ENCODE measurements at places on chromosomes 12 and 14.

DNA sequence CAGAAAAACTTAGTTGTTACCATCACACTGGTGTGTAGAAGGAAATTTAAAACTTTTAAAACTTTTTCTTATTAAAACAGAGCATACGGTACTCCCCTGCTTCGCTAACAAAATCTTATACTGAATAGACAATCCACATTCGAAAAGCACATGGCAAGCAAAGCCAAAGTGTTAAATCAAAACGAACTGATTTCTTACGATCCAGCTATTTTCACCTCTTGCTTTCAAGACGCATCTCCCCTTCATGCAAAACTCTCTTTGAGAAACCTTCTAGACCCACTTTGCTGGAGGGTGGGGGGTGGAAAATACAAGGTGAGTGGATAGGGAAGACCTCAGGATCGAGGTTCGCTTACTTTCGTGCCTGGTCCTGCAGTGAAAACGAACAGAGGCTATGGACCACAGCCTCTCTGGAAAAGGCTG lies 328 bp downstream of the INTS13 start:
- no peak for DNase-seq

- DNase-seq: no peak
Observed at GRCh38 chr12:33012226-33012625, 115.6 kb upstream of the PKP2 start.

- no peak for DNase-seq
Observed at GRCh38 chr12:22683131-22683530, 58.2 kb downstream of the ETNK1 start.

GRCh38 chr12:106769078-106769477 lies 5.4 kb upstream of the RIC8B start:
- DNase-seq: no peak

DNA sequence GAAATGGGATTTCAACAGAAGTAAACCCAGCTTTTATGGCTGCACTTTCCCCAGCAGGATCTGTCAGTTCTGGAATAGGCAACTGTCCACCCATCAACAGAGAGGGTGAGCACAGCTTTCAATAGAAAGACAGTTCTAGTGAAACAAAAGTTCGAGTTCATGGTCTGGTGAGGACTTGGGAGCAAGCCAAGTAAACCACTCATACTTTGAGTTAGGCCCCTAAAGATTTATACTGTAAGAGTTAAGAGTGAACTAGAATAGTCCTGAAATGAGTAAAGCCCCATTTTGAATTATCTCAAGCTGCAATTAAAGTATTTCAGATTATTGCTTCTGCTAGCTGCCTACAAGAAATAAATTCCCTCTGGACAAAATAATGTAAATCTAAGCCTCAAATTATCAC lies 82.6 kb downstream of the METTL25 start:
- DNase-seq: no peak

DNA sequence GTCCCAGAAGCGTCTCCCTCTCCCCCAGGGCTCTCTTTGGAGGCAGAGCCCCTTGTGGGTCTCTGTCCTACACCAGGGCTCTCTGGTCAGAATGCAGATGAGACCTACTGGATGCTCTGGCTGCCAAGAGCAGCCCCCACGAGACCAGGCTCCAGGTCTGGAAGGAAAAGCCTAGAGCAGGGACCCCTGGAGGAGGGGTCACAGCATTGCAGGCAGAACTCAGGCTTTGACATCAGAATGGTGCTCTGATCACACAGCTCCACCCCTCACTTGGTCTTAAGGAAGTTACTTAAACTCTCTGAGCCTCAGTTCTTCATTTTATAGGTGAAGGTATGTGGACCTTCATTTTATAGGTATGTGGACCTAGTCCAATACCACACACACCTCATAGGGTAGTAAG lies 83.1 kb downstream of the ARL6IP4 start:
- DNase-seq: no peak

- no peak for DNase-seq
Observed at GRCh38 chr12:89305373-89305772, 46.9 kb downstream of the DUSP6 start.

DNA sequence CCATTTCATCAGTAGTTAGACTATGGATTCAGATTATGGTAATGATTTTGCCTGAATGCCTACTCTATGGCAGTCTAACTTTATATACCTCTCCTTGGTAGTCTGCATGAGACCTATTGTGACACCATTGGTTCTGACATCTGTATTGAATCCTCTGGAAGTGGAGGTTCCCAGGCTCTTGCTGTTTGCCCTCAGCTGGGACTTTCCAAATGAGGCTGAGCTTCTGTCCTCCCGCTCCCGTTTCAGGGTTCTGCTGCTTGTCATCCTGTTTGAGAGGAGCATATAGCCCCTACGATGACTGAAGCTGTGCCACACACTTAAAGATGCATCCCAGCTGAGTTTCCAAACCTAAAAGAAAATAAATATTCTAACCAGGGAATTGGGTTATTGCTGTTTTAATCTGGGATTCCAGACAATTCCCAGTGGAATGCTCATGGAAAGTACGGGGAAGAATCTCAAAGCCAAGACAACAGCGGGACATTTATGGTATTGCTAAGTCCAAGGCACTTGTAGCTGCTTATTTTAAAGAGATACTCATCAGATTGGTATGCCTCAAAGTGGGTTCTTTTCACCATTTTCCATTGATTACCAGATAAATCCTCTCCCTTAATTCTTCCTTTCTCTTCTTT lies 105.9 kb downstream of the ETV6 start:
- no peak for DNase-seq

- no peak for DNase-seq
Observed at GRCh38 chr12:98533723-98534251, 18.4 kb downstream of the TMPO start.

- no peak for DNase-seq
Observed at GRCh38 chr12:74624201-74624600, 86.6 kb downstream of the ATXN7L3B start.

- DNase-seq: no peak
Observed at GRCh38 chr14:75430116-75430515, 2.3 kb downstream of the JDP2 start.

- DNase-seq: no peak
Observed at GRCh38 chr14:31090883-31091764, 64.9 kb upstream of the STRN3 start.

- DNase-seq: no peak
Observed at GRCh38 chr12:96424601-96425000, 24.4 kb upstream of the CDK17 start.

GRCh38 chr14:59360923-59361794 lies 104.0 kb downstream of the GPR135 start:
- DNase-seq: no peak

- DNase-seq: no peak
Observed at GRCh38 chr12:22525426-22525825, 18.9 kb downstream of the C2CD5 start.
